ENCODE measurements at places on chromosomes 7 and 10.
A peak's percentile ranks its signal among the peaks of the same experiment; 100 is the strongest.

DNA sequence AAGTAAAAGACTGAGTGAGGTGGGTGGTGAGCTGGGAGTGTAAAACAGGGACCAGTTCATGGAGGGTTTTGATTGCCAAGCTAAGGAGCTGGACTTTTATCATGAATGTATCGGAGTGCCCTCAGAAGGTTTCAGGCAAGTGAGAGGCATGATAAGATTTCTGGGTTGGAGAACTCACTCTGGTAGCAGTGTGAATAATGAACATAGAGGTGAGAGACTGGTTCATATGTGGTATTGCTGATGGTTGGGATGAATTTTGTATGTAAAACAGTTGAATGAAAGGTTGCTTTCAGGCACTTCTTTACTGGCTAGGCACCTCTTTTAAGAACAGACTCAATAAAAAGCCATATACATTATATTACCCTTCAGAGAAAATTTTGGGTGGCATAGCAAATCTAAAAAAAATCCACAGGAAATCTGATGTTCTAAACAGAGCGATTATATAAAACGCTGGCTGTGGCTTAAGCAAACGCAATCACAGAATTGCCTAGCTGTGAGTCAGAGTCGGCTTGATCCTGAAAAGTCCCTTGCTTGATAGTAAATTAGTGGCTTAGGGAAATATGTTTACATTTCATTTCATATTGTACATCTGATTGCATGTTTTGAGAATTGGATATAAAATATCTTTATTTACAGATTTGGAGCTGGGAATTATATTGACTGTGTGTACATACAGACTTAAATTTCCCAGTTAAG is 92.9 kb upstream of the HDAC9 start:
- DNase-seq, result no peak

- DNase-seq, result no peak
These were observed 48.6 kb upstream of the DPYSL4 start for GRCh38 chr10:132138133-132138532.

GRCh38 chr7:1407892-1408291 is 51.4 kb downstream of the MICALL2 start:
- DNase-seq, result no peak

DNA sequence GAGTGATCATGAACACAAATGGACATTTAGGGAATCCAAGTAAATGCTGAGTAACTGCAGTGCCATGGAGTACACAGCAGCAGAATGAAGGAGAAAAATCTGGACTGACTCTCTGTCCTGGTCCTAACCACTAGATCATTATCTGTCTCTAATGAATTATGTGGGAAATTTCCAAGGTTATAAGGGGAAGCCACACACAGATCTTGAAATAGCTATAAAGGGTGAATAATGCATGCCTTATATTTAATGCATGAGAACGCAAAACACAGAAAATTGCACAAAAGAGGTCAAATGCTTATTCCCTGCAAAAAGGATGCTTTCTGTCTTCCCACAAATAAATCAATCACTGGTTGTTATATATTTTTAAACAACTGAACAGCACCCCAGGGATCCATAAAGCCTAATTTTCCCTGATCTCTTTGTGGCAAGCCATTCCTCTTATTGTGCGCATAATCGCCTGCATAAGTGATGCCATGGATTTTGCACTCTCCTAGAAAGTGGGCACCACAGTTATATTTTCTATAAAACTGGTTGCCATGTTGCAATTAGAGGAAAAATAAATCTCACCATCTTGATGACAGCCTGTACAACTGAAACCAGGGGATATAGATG is 201.8 kb downstream of the XPNPEP1 start:
- DNase-seq, result no peak

DNA sequence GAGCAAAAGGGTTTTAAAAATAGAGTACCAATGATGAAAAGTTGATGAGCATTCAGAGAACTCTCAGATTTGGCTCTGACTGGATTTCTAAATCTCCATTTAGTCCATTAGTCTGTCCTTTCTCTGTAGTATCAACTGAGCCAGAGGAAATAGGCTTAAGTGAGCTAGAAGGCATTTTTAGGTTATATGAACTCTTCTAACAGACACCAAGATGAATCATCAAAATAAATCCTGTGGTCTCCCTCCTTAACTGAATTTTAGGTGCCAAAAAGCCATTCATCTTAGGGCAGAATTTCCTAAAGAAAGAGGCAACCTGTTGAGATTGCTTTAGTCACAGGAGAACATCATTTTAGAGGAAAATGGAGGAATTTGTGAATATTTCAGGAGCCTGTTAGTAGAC is 305.1 kb downstream of the AUTS2 start:
- DNase-seq, result no peak

- no peak for DNase-seq
These were observed 21.9 kb upstream of the ECHDC3 start for GRCh38 chr10:11720260-11720741.

- DNase-seq, result no peak
These were observed 332.1 kb upstream of the SORCS1 start for GRCh38 chr10:107496594-107496993.

GRCh38 chr7:12984117-12984516 is 296.7 kb downstream of the ARL4A start:
- DNase-seq, result no peak

- DNase-seq, result peak; percentile 25
These were observed 234.6 kb downstream of the ZMYND11 start for GRCh38 chr10:369684-370448.

- DNase-seq, result no peak
These were observed 17.4 kb downstream of the SLC13A4 start for GRCh38 chr7:135710417-135711138.

- DNase-seq, result peak; percentile 5
These were observed 174.7 kb downstream of the HERPUD2 start for GRCh38 chr7:35519971-35520809.

DNA sequence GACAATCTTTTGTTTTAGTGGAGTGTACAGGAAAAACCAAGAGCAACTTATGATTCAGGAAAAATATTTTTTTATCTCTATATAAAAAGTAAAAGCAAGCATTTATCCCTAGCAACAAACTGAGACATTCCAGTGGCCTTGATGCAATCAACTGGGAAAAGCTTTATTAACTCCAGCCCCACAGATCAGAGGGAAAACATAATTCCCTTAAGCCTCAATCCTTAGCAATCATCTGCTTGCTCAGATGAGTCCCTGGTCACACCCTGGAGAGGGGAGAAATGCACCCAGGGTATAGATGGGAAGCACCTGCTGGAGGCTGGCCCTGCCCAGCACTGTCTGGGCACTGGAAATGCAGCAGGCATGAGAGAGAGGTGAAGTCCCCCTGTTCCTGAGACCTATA is 636.6 kb downstream of the TNS3 start:
- no peak for DNase-seq

DNA sequence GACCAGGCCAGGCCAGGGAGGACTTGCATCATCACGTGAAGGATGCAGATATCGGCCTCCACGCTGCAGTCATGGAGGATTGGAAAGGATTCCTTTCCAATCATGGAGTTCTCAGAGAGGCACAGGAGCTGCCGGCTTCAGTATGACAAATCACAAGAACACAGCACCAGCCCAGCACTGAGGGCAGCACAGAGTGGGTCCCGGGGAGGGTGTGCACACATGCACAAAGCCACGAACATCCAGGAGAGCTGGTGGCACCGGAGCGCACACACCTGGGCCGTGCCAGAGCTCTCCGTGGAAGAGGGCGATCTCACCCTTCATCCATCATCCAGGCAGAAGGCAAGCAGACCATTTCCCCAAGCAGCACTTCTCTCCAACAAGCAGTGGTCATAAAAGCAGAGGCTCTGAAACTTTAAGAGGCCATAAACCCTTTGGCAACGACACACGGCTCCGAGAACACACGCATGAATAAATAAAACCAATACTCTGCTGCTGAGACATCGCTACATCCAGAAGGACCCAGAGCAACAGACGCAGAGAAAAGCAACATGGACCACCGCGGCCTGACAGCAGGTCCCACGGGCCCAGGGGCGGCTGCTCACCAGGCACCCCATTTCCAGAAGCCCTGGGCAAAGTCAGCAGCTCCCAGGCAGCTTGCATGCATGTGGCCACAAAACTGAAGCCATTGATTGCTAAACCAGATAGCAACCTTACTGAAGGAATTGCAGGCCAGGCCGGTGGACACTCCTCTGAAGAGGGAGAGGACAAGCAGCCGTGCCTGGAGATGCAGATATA is 180.8 kb downstream of the USP6NL start:
- DNase-seq, result no peak

- no peak for DNase-seq
These were observed 76.1 kb downstream of the NHLRC2 start for GRCh38 chr10:113930482-113931057.

GRCh38 chr7:131600085-131600881 is 43.9 kb upstream of the PODXL start:
- no peak for DNase-seq

- no peak for DNase-seq
These were observed 18.5 kb upstream of the FOXL3 start for GRCh38 chr7:271266-272107.

DNA sequence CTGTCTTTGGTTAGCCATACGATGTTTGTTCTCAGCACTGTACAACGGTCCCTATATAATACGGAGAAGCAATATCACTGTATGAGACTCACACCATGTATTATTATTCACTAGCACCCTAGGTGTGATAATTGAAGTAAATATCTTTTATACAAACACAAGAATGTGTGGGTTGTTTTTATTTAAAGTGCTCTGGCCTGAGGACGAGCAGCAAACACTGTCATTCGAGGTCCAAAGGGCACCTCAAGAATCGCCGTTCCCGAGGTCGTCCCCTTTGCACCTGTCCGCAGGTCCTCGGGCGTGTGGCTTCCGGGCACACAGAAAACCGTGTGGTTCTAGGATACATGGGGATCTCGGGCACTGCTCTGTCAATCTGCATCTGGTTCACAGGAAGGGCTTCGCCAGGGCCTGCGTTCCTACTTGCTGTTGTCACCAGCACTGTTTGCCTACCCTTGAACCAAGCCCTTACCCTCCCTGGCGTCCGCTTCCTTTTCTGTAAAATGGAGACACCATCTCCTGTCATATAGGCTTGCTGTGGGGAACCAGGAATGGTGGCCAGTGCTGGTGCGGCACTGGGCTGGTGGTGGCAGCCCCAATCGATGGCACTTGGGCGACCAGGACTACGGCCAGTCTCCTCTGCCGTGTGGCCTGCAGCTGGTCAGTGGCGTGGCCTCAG is 28.5 kb upstream of the SH2B2 start:
- DNase-seq, result no peak

DNA sequence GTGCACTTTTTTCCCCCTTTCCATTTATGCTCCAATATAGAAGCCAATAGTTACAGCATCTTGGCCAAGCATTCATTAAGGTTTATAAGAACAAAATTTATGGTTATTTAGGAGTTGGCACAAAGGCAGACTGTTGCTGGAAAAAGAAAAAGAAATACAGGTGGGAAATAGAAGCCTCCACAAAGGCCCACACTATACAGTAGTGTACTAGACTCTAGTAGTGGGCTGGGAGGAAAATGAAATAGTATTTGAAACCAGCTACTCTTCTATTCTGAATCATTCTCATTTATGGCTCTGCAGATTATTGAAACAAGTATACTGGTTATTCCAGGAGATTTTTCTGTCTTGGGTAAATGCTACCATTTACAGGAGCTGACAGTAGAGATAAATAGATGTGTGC is 80.9 kb upstream of the CDK6 start:
- DNase-seq, result no peak

DNA sequence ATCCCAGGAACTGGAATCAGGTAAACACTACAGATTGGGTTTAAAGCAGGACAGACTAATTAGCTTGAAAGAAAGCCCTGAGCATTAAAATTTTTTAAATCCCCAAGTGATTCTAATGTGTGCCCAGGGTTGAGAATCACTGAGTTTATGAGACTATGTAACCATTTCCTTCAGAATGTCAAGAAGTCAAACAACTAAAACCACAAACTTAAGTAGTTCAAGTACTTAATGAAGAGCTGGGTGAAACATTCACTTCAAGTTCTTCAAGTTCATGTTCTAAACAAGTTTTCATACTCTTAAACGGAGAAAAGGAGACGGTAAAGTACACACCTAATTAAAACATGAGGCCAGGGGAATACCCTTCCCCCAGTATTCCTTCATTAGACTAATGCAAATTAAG is 28.2 kb upstream of the TLL2 start:
- no peak for DNase-seq

DNA sequence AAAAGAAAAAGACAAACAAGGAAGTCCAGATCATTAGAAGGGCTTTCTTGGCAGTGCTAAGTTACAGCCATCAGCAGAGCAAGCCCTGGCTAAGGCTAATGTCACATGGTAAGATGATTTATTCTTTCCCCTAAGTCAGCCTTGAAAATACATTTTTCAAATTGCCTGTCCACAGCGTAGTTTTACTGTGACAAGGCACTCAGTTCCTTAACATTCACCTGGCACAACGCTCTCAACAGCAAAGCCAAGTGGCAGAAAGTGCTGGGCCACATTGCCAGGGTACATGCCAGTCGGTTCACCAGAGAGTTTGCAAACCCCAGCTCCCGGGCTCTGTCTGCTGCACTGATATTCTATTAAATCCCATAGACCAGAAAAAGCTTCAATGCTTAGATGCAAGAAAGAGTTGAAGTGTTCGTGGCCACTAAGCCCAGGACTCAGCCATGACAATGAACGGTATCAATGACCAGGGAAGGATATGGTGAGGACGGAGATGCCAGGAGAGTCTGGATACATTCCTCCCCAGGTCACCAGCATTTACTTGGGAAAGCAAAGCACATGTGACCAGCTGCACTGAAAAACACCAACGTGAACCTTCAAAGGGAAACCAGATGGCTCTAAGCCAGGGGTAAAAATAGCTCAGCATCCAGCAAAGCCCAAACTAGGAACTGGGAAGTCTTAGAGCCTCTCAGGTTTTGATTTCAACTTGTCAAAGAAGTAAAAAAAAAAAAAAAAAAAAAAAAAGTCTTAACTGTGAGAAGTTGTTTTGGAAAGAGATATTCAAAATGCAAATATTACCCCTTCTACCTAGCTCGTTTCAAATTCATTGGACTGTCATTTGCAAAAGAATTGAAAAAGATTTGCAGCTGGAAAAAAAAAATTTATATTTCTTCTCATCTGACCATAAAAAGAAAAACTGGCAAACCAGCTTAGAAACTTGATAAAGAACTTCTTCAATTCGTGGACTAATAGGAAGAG is 23.9 kb upstream of the MPP7 start:
- DNase-seq, result no peak

GRCh38 chr10:76559892-76560220 is 1077.8 kb downstream of the KCNMA1 start:
- DNase-seq, result no peak

- DNase-seq, result no peak
These were observed 10.5 kb downstream of the LSM5 start for GRCh38 chr7:32479574-32480200.

DNA sequence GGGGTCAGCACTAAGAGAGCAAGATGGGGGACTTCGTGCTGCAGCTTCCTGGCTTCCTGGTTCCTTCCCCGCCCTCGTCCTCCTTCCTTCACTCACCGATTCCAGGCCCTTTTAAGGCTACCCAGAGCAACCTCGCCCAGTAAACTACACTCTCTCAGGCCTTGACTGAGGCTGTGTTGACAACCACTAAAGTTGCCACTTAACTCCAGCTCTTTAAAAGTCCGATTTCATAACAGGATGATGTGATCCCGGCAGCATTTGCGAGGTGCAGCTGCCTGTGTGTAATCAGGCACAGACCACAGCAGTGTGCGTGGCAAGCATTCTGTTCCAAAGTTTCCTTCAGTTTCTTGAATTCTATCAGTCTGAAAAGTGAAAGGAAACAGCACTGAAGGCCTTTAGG is 110.6 kb downstream of the RAB11FIP2 start:
- DNase-seq, result peak; percentile 3

Measured in anterior cingulate cortex (tissue), 58 donors.